Gastrocnemius medialis (tissue), 4 donors: ENCODE measurements at places on chromosomes 7 and 10.

DNA sequence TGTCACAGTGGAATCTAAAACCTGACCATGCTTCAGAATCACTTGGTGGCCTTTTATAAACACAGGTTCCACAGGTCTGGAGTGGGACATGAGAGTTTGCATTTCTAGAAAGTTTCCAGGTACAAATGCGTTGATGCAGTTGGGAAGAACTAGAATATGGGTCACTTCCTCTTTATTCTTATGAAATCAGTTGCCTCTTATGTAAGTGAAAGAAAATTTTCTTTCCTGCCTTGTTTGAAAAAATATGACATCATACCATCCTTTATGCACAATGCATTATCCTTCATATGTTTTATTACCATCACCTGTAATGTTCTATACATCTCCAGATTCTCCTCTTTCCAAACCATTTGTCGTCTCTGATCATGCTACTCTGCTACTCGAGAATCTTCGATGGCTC, 44.0 kb downstream of the PLXNA4 start:
- no peak for DNase-seq

DNA sequence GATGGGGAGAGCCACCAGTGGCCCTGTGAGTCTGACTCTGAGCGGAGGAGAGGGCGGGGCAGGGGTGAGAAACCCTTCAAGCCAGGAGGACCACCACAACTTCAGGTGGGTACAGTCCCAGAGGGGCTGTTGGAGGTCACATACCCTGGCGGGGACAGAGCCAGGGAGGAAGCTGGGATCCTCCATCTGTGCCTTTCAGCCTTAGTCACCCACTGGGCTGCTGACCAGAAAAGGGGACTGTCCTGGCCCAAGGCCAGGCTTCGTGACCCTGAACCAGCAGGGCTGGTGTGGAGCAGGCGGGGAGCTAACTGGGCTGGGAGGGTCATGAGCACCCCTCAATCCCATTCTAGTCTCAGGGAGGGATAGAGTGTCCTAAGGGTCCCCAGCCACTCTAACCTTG, 1.5 kb upstream of the CALHM3 start:
- no peak for DNase-seq

- no peak for DNase-seq
Observed at GRCh38 chr7:2325162-2325561, 10.9 kb upstream of the SNX8 start.

DNA sequence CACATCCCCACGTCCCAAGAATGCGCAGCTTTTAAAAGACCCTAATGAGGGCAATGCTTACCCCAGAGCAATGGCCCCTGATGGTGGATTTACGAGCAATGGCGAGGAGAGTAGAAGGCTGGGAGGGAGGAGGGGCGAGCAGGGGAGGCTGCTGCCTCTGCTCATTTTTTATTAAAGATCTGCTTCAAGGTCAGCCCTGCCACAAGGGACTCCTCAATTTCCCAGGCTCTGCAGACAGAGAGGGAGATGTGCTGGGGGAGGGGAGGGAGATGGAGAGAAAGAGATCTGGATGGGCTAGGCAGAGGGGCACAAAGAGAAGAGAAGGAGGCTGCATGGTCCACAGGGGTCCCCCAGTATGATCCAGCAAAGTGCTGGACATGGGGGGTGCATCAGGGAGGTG, 7.8 kb upstream of the SRRM3 start:
- no peak for DNase-seq
